ENCODE measurements at places on chromosomes 13 and 19.

DNA sequence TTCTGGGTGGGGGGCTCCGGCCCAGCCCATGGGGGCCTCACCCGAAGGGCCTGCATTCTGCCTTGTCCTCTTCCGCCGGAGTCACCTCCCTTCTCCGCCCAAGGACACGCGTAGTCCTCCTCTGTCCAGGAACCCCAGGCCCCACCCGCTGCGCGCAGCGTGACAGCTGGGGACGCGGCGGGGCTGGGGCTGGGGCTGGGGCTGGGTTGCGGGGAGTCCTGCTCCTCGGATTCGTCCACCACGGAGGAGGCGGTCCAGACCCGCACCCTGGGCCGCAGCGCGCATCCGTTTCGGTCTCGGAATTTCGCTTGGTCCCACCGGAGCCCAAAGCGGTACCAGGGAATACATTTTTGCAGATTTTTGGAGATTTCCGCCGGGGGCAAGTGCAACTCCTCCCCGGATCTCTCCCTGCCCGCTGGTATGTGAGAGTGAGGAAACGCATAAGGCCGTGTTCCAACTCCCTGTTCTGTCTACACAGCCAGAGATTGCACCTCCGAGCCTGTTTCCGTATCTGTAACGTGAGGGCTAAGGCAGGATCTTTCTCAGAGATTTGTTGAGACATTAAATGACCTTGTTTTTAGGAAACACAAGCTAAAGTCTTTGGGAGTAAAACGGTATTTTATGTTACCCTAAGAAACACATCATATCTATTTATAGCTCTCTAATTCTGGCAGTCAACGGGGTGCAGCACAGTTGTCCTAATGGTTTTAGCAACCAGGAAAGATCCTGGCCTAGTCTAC is at the start of gene COX7A1:
TSS of gene COX7A1 (minus strand) at position 96 of the 740 bp plus-strand sequence. CDS start at position 56, 40 bp downstream.
- DNase-seq, result no peak

GRCh38 chr13:39777527-39778061 is 122.1 kb downstream of the COG6 start:
- no peak for DNase-seq

DNA sequence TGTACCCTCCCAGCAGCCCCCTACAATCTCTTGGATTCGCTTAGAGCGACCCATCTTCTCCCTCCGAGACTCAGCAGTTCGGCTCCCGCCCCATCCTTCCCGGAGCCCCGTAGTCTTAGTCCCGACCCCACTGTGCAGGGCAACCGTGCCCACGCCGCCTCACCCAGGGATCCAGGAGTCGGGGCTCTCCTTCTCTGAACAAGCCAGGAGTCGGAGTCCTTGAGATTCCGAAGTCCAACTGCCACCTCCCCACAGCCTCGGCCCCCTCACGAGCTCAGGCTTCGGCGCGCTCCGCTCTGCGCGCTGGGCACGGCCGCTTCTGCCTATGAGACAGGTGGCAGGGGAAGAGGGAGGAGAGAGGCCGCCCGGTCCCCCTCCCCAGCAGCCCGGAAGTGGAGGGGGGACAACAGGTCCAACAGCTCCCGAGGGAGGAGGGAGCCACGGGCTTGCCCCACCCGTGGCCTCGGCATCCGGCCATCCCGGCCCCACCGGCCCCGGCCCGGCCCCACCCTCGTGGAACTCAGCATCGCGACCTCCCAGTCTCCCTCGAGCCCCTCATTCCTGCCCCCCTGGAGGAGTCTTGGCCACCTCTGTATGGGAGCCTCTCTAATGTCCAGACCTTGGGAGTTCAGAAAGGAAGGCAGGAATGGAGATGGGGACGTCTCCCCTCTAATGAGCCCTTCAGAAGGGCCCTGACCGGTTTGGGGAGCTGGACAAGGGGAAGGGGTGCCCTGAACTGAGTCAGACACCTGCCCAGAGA is at the start of gene PHLDB3:
TSS of gene PHLDB3 (minus strand) at position 321 of the 760 bp plus-strand sequence. CDS start 628 bp downstream, outside the sequence.
- DNase-seq, result peak; percentile 38

- DNase-seq, result no peak
Observed at GRCh38 chr19:15962319-15962718, 13.5 kb downstream of the OR10H4 start.

DNA sequence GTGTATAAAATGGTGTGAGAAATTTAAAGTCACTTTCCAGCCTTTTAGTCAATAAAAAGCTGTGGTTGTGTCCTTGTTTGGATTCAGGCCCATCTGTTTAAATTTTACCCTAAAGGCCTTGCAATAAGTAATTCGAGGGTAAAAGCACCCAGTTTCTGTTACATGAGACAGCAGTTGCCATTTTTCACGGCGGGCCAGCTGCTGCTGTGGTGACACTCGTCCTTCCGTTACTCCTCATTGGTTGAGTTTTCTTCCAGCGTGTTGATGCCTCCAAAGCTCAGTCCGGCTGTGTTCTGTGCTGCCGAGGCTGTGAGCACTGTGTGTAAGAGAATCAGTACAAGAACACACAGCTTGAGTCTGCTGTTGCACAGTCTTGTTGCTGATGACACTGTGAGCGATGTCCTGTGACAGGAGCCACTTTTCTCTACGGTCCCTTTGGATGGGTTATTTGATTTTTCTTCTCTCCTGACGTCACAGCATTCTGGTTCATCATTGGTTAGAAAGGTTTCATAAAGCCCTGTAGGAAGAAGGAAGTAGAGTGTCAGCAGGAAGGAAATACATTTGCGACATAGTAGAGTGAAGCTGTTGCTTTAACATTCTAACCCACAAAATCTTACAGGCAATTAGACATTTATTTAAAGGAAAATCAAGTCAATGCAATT is 602.5 kb upstream of the ARGLU1 start:
- no peak for DNase-seq

GRCh38 chr13:105168295-105168694 is 1367.2 kb downstream of the EFNB2 start:
- DNase-seq, result no peak

GRCh38 chr13:74675182-74675581 is 541.0 kb upstream of the KLF12 start:
- DNase-seq, result no peak

DNA sequence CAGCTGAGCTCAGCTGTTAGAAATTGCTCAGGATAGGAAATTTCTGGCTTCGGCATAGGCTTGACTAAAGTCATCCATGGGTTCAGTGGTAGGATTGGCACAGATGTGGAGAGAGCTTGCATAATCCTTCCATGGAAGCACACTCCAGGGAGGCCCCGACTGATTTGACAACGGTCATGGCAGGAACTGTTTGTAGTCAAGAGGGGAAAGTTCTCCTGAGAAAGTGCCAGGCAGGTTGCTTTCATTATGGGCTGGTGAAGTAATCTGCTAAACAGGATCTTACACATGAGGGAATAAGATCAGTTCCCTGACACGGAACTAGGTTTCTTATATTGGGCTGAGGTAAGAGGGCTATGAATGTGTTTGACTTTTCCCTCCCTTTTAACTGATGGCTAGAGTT is 120.1 kb downstream of the RGCC start:
- DNase-seq, result no peak

DNA sequence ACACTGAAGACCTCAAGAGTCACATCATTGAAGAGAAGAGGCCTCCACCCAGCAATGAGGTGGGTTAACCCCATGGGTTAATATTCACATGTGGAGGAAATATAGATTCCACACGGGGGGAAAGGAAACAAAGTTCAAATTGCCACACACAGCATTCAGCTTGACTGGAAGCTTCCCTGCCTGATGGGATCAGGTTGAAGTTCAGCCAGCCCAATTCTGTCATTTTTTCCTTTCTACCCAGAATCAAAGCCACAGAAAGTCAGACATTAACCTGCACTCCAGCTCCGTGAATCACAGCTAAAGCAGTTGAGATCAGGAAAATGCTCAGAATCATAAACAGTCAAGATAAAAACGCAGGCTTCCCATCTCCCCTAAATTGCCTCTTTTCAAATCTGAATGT is 208.7 kb upstream of the OBI1 start:
- no peak for DNase-seq

- no peak for DNase-seq
Observed at GRCh38 chr19:2014731-2015607, 545 bp downstream of the BTBD2 start.

DNA sequence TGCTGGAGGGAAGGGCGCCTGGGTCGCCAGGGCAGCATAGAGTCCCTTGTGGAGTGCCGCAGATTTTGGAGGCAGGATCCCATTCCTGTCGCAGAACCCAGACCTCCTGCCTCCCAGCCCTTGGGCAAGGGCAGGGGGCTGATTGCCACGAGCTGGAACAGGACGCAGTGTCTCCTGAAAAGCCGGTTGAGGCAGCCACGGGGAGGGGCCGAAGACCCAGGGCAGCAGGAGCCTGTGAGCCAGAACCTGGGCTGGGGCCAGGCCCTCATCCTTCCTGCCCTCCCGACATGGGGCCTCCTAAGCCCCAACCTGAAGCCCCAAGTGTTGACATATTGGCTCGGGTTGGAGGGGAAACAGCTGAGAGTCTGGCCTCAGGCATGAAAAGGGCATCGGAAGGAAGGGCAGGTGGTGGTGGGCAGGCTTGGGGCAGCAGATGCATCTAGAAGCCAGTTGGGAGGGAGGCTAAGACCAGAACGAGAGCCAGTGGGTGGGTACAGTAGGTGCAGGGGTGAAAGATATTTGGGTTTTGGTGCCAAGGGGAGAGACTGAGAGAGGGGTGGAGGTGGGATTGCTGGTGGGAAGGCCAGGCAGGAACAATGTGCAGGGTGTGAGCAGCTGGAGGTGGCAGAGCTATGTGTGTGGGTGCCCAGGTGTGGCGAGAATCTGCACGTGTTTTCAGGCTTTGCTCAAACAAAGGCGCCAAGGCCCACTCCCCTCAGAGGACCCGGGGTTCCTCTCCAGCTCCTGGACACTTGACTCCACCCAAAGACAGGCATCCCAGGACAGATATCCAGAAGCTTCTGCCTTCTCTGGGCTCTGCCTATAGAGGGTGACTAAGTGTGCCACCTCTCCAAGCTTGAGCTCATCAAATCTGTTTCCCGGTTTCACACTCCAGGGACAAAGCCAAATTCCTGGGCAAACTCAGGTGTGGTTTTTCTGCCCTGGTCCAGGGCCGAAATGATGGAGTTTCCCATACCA is 1.4 kb upstream of the SBSN start:
- no peak for DNase-seq

GRCh38 chr13:112256716-112257494 is 119.2 kb upstream of the SPACA7 start:
- no peak for DNase-seq

- no peak for DNase-seq
Observed at GRCh38 chr13:77986713-77987112, 68.1 kb upstream of the EDNRB start.

GRCh38 chr19:15332311-15332996 is at the start of gene BRD4:
TSS of gene BRD4 (minus strand) at chr19:15332539. CDS start at chr19:15273099, 59,440 bp downstream.
- peak; percentile 65 for DNase-seq

DNA sequence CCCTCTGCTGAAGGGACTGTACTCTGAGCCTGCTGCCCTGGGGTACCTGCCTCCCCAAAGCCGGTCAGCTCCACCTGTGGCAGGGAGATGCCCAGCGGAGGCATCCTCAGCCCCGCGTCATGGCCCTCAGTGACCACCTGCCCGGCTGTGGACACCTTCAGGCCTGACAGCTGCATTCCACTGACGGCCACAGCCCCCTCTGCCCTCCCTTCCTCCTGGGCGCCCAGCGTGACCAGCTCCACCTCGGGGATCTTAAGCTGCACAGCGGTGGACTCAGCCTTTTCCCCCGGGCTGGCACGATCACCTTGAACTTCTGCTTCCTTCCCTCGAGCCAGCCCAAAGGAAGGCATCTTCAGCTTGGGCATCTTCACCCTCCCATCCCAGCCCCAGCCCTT is 4.8 kb upstream of the HIPK4 start:
- no peak for DNase-seq

GRCh38 chr19:39481229-39481545 is 549 bp downstream of the TIMM50 start:
- no peak for DNase-seq

DNA sequence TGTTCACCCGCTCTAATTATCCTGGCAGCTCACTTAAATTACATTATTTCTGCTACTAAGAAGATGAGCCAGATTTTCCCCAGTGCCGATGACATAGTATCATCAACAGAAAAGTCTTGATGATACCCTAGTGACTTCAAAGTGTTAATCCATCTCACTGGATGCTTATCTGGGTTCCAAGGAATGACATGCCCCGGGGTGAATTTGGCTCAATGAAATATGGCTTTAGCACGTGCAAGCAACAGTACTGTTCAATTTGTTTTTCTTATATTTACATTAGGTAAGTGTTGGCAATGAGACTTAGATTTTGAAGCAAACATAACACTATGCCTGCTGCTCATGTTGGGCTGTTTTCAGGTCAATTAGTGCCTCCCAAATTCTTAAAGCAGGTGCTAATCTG is 548.2 kb upstream of the SLITRK1 start:
- DNase-seq, result no peak

GRCh38 chr13:111967572-111968201 is 99.3 kb upstream of the SOX1 start:
- no peak for DNase-seq

- no peak for DNase-seq
Observed at GRCh38 chr19:33302974-33303790, 848 bp upstream of the CEBPA start.

- no peak for DNase-seq
Observed at GRCh38 chr19:33117501-33117900, 14.4 kb upstream of the WDR88 start.

DNA sequence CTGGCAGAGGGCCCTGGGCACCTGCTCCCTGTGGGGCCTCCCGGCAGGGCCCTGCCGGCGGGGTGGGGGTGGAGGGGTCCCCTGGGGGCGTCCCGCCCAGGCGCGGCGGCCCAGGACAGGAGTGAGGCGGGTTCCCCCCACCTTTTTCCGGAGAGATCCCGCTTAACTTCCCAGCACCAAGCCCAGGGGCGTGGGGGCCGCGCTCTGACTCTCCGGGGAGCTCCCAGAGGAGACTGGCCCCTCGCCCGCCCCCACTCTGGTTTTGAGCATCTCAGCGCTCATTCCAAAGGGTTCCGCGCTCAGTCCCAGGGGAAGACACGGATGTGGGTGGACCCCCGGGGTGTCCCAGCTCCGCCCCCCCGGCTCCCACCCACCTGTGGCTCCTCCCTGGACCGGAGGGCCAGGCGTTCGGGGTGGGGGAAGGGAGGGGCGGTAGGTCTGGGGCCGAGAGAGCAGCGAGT is 476 bp downstream of the C2CD4C start:
- no peak for DNase-seq

DNA sequence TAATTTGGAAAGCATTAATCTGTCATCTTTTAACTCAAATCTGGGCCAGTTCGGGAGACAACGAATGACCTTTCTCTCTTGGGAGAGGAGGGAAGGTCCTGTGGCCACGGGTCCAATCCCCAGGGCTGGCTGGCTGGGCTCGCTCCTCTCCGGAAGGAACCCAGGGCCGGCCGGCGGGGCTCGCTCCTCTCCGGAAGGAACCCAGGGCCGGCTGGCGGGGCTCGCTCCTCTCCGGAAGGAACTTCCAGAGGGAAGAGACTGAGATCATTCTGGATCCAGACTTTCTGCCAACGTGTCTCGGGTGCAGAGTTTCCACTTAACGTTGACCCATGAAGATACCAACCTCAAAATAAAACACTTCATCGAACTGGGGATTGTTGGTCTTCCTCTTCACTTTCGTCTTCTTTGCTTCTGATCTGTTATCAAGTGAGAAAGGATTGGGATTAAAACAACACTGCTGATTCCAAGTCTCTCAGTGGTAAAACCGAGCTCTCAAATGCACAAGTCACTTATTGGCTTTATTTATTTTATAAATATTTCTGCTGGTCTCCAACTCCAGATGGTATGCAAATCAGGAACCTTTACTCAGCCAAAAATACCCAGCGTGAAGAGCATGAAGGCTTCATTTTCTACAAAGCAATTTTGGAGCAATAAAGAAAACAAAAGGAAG is 53.3 kb upstream of the C13orf46 start:
- DNase-seq, result no peak

- no peak for DNase-seq
Observed at GRCh38 chr19:55635334-55635717, 5.5 kb upstream of the ZNF580 start.

- no peak for DNase-seq
Observed at GRCh38 chr19:498511-498891, 2.2 kb downstream of the MADCAM1 start.

GRCh38 chr19:39704181-39705044 is at the start of gene LGALS14:
TSS of gene LGALS14 (plus strand) at chr19:39704481. CDS start at chr19:39704529, 48 bp downstream.
- no peak for DNase-seq

All from effector CD8-positive, alpha-beta T cell (primary cell).